ENCODE measurements at places on chromosomes 7 and 10. TPM values are rescaled to one million over a fixed set of nuclear protein-coding genes. Genes with fewer than 3 reads are reported as not detected.

The SOSTDC1 gene
- total RNA-seq, result 0.87 TPM

The ABCA13 gene
- 0.90 TPM for total RNA-seq

The KEL gene
- total RNA-seq, result 0.87 TPM

The BTAF1 gene
- total RNA-seq, result 61.8 TPM
